ENCODE measurements at places on chromosomes 13 and 19.

DNA sequence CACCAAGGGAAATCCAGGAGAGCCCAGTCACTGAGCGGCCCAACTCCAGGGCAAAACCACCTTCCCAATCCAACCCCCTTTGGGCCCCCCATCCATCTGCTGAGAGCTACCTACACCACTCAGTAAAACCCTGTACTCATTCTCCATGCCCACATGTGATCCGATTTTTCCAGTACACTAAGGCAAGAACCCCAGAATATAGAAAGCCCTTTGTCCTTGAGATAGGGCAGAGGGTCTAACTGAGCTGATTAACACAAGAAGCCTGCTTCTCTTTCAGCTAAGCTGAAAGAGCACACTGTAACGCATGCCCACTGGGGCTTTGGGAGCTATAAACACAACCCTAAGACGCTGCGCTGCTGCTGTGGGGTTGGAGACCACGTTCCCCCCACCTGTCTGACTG is 36.0 kb downstream of the PBX4 start:
- DNase-seq, result no peak

DNA sequence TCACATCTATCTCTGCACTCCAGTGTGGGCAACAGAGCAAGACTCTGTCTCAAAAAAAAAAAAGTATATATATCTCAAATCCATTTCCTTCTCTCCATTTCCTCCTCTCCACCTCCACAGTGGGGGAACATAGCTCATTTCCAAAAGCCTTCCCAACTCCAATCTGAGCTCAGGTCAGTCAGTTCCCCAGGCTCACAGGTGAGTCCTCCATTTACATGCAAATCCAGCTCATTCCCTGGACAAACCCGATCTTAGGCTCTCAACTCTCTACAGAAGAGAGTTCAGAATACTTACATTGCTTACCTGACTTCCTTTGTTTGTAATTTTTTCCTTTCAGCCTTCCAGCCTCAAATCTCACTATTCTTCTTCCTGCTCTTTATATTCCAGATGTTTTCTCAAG is 518.3 kb downstream of the GPC6 start:
- DNase-seq, result no peak

GRCh38 chr19:3441089-3441985 is 39.0 kb downstream of the SMIM24 start:
- DNase-seq, result no peak

DNA sequence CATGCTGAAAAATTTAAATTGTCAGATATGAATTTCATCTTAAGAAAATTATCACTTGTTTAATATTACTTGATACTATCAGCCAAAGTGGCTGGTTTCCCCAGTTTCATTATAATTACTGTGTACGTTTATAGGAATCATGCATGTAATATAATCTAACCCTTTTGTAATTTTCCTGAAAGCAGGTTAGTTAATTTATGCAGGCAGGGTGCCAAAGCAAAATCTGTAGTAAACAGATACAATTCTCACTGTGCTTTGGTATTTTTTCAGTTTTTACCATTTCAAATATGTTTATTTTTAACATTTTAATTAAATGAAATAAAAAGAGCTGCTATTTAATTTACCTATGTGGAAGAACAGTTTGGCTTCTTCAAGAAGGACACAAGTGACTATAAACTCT is 1227.5 kb upstream of the MIR17HG start:
- no peak for DNase-seq

DNA sequence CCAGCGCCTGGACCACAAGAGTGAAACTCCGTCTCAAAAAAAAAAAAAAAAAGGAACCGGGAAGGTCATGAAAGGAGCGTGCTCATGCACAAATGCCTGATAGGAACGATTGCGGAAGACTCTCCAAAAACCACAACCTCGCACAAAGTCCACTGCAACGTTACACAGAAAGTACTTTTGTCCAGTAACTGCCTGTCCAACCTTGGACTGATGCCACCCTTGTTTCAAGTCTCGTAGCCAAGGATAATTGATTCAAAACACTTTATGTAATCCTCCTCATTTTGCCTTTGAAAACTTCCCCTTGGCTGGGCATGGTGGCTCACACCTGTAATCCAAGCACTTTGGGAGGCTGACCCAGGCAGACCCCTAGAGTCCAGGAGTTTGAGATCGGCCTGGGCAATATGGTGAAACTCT is 13.7 kb downstream of the LGALS7 start:
- no peak for DNase-seq

GRCh38 chr19:12194827-12195731 is 32.2 kb downstream of the ZNF136 start:
- DNase-seq, result no peak

- DNase-seq, result no peak
These were observed 15.7 kb upstream of the ERVV-1 start for GRCh38 chr19:52997975-52998374.

- no peak for DNase-seq
These were observed 3.0 kb upstream of the ZNF136 start for GRCh38 chr19:12159773-12160414.

GRCh38 chr19:34104096-34104495 is 68.2 kb upstream of the LSM14A start:
- DNase-seq, result no peak

DNA sequence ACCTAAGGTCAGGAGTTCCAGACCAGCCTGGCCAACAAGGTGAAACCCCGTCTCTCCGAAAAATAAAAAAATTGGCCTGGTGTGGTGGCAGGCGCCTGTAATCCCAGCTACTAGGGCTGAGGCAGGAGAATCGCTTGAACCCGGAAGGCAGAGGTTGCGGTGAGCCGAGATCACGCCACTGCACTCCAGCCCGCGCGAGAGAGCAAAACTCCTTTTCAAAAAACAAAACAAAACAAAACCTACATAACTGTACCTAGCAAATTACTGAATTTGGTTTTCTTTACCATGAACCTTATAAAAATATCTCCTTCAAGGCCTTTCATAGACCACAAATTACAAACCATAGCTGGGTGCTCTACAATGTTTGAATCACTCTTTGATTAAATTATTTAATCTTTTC is 760 bp downstream of the ZNF91 start:
- DNase-seq, result no peak

DNA sequence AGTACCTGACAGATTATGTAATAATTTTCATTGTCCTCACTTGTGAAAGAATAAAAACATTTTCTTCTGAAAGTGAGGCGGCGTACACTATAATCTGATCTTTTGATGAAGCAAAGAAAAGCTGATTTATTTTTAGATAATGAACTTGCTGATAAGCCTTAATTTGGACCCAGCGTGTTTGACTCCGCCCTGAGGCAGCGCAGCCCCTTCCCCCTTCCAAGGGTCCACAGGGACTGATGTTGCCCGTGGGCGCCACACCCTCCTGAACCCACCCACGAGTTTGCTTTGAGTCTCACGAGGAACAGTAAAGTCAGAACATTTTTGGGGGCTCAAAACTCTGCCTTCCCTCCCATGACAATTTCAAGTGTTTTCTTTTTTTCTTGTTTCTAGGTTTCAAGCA is 40.0 kb downstream of the TEX29 start:
- DNase-seq, result no peak

DNA sequence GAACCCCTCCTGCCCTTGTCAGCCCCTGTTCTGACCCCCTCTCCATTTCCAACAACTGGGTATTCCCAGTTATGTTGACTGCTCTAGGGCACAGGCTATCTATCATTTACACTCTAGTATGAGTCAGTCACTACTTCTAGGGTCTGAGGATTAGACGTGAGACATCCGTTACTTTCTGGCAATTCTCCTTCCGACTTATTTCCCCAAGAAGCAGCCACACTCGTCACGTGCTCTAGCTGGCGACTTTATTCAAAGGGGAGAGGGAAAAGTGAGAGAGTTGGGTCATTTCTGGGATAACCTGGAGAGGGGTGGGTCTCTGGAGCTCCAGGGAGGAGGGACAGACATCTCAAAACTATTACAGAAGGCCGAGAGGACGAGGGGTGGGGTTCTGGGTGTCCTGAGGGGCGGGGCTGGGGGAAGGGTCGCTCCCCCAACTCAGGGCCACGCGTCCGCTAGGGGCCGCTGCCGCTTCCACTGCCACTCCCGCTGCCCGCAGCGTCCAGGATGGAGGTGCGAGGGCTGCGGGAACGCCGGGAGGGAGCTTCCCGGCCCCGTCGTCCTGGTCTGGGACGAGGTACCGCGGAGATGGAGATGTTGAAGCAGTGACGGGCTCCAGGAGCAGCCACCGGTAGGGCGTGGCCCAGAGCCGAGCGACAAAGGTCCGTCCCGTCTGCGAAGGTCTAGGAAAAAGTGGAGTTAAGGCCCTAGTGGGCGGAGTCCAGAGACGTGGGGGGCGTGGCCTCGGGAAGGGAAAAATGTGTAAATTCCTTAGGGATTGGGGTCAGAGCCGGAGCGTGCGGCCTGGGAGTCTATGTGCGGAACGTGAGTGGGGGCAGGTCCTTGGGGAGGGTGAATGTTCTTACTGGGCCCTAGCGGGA is 8.9 kb downstream of the RTBDN start:
- DNase-seq, result no peak

GRCh38 chr13:91111476-91112200 is 235.8 kb upstream of the MIR17HG start:
- no peak for DNase-seq

DNA sequence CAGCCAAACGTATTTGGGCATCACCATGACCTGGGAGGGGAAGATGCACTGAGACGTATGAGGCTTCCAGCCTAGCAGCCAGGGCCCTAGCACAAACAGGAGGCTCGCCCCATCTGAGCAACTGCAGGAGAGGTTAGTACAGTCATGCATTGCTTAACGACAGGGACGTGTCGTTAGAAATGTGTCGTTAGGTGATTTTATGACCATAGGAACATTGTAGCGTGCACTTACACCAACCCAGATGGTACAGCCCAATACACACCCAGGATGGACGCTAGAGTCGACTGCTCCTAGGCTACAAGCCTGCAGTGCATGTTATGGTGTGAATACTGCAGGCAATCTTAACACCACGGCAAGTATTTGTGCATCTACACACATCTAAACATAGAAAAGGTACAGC is 9.3 kb downstream of the CD177 start:
- no peak for DNase-seq

DNA sequence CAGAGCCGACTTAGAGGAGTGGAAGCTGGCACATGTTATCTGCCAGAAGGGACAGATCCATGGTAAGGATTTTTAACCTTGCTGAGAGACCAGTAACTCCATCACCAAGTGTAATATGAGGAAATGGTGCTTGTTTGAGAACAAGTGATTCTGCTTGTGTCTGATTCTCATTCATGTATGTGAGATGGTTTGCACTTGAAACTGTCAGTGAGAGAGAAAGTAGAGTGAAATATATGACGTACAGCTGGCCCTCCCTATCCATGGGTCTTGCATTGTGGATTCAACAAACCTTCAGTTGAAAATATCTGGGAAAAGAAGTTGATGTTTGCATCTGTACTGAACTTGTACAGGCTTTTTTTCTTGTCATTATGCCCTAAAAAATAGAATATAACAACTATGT is 2.0 kb upstream of the ZNF461 start:
- DNase-seq, result no peak

DNA sequence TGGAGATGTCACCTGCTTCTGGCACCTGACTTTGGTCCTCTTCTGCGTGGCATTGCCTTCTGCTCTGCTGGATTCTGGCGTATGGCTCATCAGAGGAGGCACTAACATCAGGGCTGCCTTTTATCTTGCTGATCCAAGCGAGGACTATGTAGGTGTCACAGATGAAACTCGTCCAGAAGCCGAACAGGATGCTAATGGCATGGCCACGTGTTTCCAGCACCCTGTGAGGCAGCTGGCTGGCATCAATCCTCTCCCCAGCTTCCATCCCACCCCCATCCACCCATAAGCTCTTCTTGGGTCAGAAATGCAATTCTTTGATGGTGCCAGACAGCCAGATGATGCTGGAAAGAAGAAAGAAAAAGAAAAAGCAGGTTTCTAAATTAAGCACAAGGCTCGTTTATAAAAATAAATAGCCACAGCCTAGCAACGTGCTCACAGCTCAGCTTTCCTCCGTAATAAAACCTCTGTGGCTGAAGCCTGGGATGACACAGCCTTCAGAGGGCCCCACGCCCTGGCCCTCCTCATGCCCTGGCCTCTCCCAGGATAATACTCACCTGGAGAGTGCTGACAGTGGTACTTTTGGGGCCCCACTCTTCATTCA is 212.9 kb upstream of the SERP2 start:
- DNase-seq, result no peak

DNA sequence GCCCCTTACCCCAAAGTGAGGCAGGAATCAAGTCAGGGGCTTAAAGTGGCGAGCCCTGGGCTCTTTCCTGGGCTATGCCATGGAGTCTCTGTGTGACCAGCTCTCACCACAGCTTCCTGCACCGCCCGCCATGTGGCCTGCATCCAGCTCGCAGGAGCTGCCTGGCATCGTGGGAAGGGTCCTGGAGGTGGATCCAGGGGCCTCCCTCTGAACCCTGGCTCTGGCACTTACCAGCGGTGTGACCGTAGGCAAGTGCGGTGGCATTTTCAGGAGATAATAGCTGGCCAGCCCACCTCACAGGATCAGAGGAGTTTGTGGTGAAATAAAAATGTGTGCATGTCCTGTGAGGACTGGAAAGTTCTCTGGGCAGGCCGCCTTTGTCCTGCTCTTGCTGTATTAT is 26.0 kb downstream of the DHRS12 start:
- no peak for DNase-seq

- no peak for DNase-seq
These were observed 6.4 kb upstream of the RASL11A start for GRCh38 chr13:27264181-27264580.

DNA sequence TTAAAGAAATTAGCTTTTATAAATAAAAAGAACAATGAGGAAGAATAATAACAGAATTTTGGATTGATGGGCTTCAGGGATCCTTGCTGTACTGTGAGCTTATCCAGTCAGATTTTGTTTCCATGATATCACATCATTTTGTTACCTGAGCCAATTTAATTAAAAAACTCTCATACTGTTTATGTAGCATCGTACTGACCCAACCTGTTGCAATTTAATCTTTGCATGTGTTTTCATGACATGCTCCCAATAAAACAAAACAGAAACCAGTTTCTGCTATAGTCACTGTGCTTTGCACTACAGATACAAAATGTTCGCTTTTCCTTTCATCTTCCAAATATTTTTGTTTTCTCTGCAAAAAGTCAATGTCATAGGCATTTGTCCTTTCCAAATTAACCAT is 109.7 kb upstream of the RNF113B start:
- no peak for DNase-seq

DNA sequence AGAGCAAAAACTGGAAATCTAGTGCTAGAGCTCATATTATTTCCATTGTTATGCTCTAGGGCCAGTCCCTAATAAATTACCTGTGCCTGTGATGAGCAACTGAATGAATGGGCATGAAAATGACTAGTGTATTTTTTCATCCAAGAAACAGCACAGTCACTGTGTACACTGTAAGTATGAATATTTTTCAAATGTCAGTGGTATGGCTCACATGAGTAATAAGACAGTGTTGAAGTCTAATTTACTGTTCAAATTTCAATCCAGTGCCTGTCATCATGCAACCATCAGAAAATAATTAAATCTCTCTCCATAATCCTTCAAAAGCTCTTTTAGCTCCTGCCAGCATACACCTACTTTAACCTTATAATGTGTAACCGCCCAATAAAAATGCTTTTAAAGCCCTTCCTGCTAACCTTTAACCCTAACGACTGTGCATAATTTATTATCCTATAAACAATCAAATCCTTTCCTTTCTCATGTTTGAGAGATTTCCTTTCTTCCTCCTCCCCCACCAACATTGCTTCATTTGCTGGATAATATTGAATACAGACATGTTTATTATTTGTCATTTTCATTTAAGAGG is 378.3 kb downstream of the GPC5 start:
- no peak for DNase-seq
